ENCODE measurements at places on chromosomes 6 and 20. TPM values are rescaled to one million over a fixed set of nuclear protein-coding genes. Genes with fewer than 3 reads are reported as not detected.

DNA sequence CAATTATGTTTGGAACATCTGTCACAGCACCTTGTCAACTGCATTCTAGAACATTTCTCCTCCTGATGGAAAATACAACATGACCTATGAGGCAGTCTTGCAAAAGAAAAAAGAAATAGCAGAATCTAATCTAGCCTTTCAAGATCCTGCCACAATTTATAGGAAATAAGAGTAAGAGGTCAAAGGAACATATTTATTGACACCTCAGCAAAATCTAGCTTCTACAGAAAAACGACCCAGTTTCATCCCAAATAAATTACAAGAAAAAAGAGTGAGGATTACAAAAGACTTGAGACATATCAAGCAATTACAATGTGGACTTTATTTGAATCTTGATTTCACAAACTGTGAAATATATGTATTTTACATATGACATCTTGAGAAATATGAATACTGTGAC lies 4.2 kb downstream of the FBXO9 start:
- DNase-seq, result no peak

- no peak for DNase-seq
Observed at GRCh38 chr6:14775528-14775927, 470.3 kb upstream of the JARID2 start.

- DNase-seq, result no peak
Observed at GRCh38 chr6:100839419-100839818, 41.7 kb downstream of the ASCC3 start.

DNA sequence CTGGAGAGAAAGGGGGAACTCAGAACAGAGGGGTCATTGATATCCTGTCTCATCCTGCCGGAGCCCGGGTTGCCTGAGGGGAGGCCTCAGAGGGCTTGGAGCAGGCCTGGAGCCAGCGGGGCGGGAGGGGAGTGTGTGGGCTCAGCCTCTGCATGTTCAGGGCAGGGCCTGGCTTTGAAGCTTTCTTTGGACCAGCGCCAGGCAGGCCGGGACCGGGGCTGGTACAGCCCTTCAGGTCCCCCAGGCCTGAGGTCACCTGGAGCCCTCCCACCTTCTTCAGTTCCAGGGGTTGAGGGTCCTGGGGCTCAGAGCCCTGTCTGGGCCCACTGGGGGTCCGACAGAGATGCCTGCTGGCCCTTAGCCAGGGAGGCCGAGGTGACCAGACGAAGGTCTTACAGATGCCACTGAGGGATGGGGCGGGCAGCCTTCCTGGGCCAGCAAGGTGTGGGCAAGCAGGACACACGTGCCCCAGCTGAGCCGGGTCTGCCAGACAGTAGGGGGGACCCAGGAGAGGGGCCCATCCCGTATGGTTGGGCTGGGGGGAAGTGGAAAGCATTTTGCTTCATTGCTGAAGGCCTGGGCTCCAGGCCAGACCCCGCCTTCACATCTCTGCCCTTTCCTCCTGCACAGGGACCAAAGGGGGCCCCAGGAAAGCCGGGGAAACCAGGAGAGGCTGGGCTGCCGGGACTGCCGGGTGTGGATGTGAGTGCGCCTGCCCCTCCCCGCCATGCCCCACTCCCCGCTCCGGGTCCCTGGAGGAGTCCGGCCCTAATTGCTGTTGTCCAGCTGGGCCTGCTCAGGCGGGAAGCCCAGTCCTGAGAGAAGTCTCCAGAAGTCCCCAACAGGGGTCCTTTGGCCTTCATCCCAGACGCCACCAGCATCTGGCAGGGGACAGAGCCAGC lies 2.0 kb downstream of the COL9A3 start:
- no peak for DNase-seq

Gene WFDC2
- 59.6 TPM for total RNA-seq

- peak; percentile 52 for DNase-seq
Observed at GRCh38 chr20:21105429-21106170, 558 bp downstream of the LINC00237 start.

Gene TREML2
- total RNA-seq, result 0.07 TPM

Gene ULBP1
- 2.1 TPM for total RNA-seq

DNA sequence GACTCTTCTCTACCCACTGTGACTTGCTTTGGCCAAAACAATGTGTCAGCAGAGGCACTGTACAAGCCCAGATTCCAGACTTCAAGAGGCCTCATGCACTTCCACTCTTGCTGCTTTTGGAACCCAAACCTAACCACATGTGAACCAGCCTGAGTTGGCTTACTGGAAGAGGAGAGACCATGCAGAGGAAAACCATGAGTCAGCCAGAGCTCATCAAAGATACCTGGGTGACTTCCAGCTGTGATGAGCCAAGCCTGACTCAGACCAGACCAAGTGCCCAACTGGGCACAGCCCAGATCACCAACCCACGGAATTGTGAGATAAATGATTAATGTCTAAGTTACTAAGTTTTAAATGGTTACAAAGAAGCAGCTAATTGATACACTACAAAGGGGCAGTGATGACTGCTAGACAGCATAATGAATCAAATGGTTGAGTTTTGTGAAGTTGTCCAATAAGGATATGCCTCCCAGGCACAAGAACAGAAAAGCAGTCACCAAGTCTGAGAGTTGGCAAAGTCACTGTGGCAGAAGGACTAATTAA lies 16.2 kb upstream of the BEND6 start:
- no peak for DNase-seq

Gene DNAJC5
- 42.9 TPM for total RNA-seq

Gene ZNF391
- total RNA-seq, result 4.4 TPM

Gene ADGRG6
- total RNA-seq, result 2.5 TPM

- DNase-seq, result no peak
Observed at GRCh38 chr6:140043357-140043756, 668.9 kb upstream of the CITED2 start.
